ENCODE measurements at places on chromosomes 7 and 10. TPM values are rescaled to one million over a fixed set of nuclear protein-coding genes. Genes with fewer than 3 reads are reported as not detected.

Gene CYP2C9
- polyA plus RNA-seq: 0.13 TPM

Gene MRLN
- 172 TPM for polyA plus RNA-seq

Gene PURB
- polyA plus RNA-seq: 35.3 TPM

Gene ECHDC3
- polyA plus RNA-seq: 9.6 TPM

Gene CC2D2B
- 0.54 TPM for polyA plus RNA-seq

Gene FEZF1
- polyA plus RNA-seq: 0.12 TPM

Gene SEMA3C
- polyA plus RNA-seq: 124 TPM

Gene TYW1B
- polyA plus RNA-seq: 5.4 TPM

Gene FAM25A
- not detected for polyA plus RNA-seq

Gene TSPAN13
- 74.1 TPM for polyA plus RNA-seq

Gene ABCB4
- polyA plus RNA-seq: 0.39 TPM

- DNase-seq: no peak
Observed at GRCh38 chr10:112059220-112059619, 124.3 kb downstream of the GPAM start.

GRCh38 chr10:106301146-106301545 lies 863.4 kb downstream of the SORCS1 start:
- DNase-seq: no peak

DNA sequence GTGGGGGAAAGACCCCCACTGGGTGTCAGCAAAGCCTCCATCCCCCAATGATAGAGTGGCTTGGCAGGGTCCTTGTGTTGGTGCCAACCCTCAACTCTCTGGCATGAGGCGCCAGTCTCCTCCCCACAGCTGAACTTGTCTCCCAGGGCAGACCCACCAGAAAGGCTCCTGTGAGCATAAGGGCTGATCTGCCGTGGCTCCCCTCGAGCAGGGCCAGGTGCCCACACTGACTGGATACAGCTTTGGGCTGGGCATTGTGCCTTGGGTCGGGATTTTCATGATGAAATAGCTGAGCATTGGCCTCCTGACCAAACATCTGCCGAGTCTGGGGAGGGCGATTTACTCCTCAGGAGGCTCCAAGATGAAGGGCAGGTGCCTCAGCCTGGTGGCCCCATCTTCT lies 68.1 kb upstream of the NPTX2 start:
- no peak for DNase-seq

DNA sequence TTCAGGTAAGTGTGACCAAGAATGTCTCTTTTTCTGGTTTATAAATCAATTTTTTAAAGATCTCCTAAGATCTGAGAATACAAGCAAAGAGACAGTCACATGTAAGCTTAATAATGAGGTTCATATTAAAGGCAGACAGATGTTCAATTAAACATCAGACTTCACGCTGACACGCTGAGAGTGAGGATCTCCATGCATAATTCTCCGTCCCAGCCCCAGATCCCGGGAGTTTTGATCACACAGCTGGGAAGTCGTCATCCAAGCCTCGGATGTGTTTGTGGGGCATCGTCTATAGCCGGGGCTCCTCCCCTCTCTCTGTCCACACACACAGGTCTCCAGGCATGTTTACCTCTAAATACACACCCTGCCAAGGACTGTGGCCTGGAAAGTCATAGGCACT lies 223.2 kb downstream of the PTPRN2 start:
- DNase-seq: no peak

- DNase-seq: no peak
Observed at GRCh38 chr10:70666960-70667798, 5.1 kb upstream of the ADAMTS14 start.

DNA sequence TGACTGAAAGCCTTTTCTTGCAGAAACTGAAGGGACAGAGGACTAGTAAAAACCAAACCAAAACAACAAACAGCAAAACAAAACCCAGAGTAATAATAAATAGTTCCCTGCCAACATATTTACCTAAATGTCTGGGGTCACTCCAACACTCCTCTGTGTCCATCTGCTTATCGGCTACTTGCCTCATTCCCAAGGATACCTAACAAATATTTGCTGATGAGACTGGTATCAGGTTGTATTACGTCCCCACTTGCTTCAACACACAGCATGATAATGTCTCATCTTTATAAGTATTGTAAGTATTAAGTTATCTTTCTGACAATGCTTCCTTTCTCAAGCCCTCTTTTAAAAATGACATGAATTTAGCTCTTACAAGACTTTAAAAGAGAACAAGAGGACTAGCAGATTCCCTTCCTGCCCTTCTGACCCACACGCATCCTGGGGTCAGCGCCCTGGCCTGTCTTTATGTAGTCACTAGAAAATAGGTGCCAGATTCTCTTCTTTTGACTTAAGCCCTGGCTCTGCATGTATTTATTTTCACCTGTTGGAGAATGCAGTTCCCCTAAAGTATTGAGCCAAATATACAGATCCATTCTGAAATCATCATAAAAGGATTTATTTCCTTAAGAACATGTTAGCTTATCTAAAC lies 110.2 kb downstream of the SEM1 start:
- no peak for DNase-seq

GRCh38 chr10:22704942-22705341 lies 9.4 kb downstream of the PIP4K2A start:
- no peak for DNase-seq

DNA sequence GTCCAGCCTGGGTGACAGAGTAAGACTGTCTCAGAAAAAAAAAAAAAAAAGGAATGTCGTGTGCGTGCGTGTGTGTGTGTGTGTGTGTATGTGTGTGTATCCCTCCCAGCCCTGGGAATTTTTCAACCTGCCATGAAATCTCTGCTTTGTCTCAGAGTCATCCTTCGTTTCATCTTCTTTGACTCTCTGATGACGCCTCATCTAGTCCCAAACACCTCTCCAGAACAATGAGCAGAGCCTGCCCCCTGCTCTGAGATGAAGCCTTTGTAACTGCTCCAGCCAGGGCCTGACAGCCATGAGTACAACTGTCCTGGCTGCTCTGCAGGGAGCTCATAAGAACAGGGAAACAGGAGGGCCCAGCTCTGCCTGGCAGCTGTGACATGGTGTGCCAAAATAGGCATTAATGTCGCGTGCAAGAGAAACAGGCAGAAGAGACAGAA lies 149.5 kb downstream of the FAM107B start:
- no peak for DNase-seq

DNA sequence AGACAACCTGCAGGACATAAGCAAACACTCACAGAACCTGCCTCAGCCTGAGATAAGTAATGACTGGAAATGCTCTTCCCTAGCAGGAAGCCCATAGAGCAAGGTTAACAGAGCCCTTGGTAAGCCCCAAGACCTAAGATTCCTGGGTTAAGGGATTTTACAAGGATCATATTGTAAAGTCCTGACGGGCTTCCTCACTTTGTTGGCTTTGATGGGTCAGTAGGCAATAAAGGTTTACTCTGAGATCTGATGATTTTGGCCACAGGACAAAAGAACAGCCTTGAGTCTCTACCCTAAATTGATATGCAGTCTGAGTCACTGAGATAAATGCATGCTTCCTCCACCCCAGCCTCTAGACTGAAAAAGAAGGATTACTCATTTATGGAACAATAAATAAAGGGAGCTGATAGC lies 270.8 kb downstream of the HTR7 start:
- DNase-seq: no peak

DNA sequence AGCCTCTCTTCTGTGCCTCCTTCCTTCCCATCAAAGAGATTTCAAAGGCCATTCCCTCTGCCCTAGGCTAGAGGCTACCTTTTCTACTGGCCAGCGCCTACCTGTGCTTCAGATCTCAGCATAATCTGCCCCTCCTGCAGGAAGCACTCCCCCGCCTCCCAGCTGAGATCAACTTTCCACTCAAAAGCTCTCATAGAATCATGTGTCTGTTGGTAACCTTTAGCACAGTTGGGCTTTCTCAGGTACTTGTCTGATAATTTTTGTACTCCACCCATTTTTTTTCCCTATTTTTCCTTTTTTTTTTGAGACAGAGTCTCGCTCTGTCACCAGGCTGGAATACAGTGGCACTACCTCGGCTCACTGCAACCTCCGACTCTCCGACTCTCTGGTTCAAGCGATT lies 231.0 kb upstream of the PRSS58 start:
- no peak for DNase-seq

DNA sequence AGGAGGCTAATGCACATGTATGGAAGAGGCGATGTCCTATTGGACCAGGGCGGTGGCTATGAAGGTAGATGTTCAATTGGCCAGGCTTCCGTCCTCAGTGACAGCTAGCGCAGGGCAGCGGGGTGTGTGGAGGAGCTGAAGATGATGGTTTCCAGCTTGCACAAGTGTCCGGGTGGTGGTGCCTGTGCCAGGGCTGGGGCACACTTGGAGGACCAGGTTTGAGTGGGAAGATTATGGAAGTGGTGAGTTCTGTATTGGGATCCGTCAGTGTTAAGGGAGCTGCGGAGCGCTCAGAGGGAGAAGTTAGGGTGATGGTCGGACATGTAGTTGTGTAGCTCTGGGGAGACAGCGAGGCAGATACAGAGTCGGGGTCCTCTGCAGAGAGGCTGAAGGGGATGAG lies 8.5 kb upstream of the TBL2 start:
- DNase-seq: no peak

GRCh38 chr10:88880282-88881076 lies 434 bp downstream of the STAMBPL1 start:
- DNase-seq: peak; percentile 85

GRCh38 chr10:8312781-8313180 lies 258.3 kb downstream of the GATA3 start:
- no peak for DNase-seq

GRCh38 chr10:44909910-44910309 lies 1.2 kb upstream of the TMEM72 start:
- DNase-seq: no peak

GRCh38 chr10:71473671-71474599 lies 77.2 kb downstream of the CDH23 start:
- no peak for DNase-seq

DNA sequence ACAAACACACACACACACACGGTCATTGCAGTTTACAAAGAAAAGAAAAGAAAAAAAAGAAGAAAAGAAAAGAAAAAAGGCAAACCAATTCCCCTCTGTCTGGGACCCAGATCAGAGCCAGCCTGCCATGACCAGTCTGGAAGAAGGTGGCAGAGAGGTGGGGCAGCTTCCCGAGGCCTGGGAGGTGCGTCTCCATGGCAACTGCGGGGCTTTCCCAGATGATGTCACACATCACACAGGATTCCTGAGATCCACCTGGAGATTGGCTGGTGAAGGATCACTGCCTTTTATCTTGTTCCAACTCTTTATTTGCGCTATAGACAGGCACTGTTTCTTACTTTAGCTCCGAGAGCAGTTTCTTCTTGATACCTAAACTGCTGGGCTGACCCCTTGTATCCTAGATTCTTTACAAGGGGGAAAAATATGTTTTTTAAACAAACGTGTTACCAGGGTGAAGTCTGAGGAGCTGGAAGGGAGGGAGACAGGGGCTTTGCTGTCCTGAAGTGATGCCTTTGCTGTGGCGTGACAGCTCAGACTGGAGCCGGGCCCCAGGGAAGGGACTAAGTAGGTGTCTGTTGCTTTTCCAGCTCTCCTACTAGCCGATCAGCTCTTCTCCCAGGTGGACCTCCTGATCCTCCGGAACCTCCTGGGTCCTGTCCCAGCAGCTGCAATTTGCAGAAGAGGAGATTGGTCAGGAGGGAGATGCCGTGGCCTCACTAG lies 298.5 kb downstream of the KLF6 start:
- no peak for DNase-seq

GRCh38 chr10:111037858-111038257 lies 39.0 kb upstream of the ADRA2A start:
- DNase-seq: no peak

- no peak for DNase-seq
Observed at GRCh38 chr10:64112701-64113355, 591.6 kb downstream of the REEP3 start.

DNA sequence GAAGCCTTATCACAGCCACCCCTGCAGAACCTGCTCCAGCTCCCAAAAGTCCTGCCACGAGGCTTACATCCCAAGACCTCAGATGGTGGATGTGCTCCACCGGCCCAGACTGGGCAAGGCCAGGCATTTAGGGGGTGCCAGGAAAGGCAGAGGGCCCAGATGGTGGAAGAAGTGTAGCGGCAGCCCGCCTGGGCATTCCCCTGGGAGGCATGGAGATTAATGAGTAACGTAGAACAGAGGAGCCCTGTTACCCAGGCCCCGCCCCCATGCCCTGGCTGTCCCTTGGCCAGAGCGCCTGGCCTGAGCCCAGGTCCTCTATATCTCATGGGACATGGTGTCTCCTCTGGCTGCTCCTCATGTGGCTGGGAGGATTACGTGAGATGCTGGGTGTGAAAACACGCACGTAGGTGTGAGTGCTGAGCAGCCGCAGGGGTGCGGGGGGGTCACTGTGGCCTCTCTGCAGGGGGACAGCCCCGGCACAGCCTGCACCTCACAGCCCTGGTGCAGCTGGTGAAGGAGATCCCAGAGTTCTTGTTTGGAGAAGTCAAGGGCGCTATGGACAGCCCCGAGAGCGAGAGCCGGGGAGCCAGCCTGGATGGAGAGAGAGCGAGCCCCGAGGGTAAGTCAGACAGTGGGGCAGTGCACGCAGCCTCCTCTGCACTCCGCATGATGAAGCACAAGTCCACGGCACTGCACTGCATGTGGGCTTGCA lies 52.9 kb downstream of the ZNF467 start:
- DNase-seq: no peak

- DNase-seq: no peak
Observed at GRCh38 chr7:84248267-84248666, 53.7 kb upstream of the SEMA3A start.

- peak; percentile 52 for DNase-seq
Observed at GRCh38 chr10:72186258-72186981, 29.4 kb upstream of the ANAPC16 start.

DNA sequence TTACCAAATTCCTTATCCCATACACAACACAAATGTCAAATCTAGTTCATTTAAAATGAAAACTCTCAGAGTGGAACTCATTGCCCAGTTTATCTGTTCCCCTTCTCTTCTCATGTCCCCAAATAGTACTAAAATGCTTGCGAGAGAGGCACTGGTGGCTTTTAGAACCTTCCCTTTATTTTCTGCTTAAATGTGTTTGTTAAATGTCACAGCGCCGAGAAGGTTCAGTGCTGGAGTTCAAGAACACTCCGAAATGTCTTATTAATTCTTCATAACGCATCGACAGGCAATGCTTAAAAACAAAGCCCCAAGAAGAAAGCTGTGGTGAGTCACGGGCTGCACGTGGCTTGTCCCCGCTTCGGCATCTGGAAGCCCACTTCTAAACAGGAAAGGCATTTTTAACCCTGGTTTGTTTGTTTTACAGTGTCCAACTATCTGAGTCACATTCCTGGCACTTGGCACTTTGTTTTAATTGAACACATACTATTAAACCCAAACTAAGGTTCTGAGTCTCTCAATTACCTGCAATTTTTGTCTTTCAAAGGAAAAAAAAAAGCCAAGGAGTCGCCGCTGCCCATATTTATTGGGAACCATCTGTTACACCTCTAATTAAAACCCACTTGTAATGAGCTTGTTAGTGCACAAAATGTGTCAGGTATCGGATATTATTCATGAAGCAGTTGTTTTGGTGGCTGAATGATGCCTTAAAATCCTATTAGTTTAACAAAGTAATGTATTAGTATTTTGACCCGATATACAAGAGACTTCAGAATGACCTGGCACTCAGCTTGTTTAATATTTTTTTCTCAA lies 49.9 kb upstream of the MGMT start:
- peak; percentile 37 for DNase-seq

All from hindlimb muscle (tissue), 1 donor.